ENCODE measurements at places on chromosomes 5 and 9. TPM values are rescaled to one million over a fixed set of nuclear protein-coding genes. Genes with fewer than 3 reads are reported as not detected.

DNA sequence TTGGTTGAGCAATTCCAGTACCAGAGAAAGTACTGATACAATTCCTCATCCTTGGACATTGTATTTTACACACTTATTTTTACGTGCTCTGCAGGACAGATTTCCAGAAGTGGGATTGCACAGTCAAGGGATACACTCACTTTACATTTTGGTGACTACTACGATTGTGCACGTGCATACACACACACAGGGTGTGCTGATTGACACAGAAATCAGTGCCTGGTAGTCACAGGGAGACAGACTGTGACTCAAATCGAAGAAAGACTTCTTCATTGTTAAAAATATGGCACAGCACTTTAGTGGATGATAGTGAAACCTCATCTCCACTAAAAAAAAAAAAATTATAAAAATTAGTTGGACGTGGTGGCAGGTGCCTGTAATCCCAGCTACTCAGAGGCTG lies 1.5 kb downstream of the GARIN3 start:
- no peak for DNase-seq

Gene ABCA1
- 2.0 TPM for total RNA-seq

- DNase-seq, result no peak
Measured at GRCh38 chr5:14574096-14574495, 7.5 kb upstream of the OTULINL start.

DNA sequence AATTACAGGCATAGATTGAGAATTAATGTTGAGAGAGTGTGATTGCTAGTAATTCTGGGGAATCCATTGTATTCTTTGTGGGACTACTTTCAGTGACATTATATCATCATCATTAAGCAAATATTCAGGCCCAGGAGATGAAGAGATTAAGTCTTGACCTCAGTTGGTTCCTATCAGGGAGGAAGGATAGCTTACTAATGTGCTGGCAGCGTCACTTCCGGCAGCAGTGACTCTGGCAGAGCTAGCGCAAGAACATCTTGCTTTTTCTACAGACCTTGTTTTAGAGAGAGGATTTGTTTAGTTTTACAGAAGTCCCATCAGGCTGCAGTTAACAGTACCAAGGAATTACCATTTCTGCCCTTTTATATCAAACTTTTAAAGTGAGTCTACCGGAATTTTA lies 20.3 kb downstream of the OSTF1 start:
- DNase-seq, result no peak

Gene MELK
- 48.1 TPM for total RNA-seq

- no peak for DNase-seq
Measured at GRCh38 chr9:132156262-132156661, 5.6 kb upstream of the NTNG2 start.

Gene SPDL1
- total RNA-seq, result 35.0 TPM

GRCh38 chr5:9192266-9192665 lies 353.6 kb downstream of the SEMA5A start:
- DNase-seq, result no peak

- DNase-seq, result no peak
Measured at GRCh38 chr9:18689921-18690320, 216.0 kb downstream of the ADAMTSL1 start.

Gene G3BP1
- 178 TPM for total RNA-seq

GRCh38 chr5:172973127-172973916 lies 10.2 kb upstream of the ATP6V0E1 start:
- no peak for DNase-seq

DNA sequence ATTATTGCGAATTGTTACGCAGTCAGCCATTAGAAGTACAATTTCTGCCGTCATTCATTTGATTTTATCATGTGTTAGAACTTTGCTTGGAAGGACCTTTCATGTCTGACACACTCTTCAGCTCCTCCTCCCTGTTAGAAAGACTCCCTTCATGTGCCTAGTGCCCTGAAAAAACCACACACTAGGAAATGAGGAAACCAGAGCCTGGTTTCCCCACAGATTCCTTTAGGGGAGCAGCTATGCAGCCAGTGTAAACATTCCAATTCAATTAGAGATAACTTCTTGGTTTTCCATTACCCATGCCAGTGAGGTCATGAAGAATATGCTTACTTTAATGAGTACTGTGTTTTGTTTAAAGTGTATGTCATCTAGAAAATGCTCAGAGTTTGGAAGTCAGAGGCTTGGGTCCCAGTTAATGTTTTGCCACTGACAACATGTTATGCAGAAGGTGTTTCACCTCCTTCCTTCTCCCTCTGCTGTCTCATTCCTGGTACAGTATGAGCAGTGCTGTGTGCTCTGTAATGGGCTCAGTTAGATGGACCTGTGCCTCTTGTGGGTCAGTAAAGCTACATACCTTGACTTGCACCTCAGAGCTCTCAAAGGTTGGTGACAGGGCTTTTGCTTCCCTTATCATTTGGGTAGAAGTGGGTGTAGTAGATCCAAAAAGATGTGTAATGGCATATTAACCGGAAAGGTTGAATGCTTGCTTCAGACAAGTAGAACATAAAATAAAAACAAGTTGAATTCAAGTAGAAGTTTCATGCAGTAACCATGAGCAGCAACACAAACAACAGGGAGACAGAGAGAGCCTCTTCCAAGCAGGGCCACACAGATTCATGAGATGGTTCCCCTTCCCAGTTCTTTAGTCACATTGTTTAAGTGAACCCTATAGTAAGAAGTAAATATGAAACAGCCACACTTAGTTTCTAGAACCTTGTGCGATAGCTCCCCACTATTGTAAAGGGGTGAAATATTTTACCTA lies 52.6 kb upstream of the TNFAIP8 start:
- no peak for DNase-seq

Gene GPR150
- 1.2 TPM for total RNA-seq

Gene PCDHGA2
- 0.09 TPM for total RNA-seq

GRCh38 chr5:31479706-31480105 lies 52.2 kb downstream of the DROSHA start:
- no peak for DNase-seq

GRCh38 chr9:77910194-77910621 lies 121.4 kb downstream of the GNAQ start:
- no peak for DNase-seq

Gene ADGRV1
- not detected for total RNA-seq

GRCh38 chr5:1246711-1247431 lies 21.7 kb downstream of the SLC6A18 start:
- DNase-seq, result peak; percentile 55

GRCh38 chr9:95993337-95993736 lies 117.8 kb downstream of the ERCC6L2 start:
- no peak for DNase-seq

DNA sequence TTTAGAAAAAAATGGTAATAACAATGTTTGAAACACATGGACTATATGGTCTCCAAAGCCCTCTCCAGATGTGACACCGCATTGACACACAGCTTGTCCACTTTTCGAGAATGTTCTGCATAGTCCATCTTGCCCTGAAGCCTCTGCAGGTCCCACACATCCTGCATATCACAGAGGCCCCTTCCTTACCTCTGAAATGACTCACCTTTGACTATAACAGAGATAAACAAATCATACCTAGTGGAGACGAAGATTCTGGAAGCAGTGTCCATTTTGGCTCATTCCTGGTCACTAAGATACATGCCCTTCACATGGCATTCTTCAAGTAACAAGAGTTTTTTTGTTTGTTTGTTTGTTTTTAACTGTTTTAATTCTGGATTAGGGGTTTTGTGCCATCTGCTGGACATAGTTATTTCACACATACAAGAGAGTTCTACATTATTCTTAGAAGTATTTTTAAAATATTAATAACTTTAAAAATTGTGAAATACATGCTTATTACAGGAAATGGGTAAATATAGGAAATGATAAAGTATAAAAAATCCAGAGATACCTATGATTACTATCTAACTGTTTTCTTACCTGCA lies 5.1 kb downstream of the ARL14EPL start:
- DNase-seq, result no peak

Gene RMI1
- 19.0 TPM for total RNA-seq

GRCh38 chr5:37554405-37554739 lies 175.3 kb downstream of the WDR70 start:
- DNase-seq, result no peak

DNA sequence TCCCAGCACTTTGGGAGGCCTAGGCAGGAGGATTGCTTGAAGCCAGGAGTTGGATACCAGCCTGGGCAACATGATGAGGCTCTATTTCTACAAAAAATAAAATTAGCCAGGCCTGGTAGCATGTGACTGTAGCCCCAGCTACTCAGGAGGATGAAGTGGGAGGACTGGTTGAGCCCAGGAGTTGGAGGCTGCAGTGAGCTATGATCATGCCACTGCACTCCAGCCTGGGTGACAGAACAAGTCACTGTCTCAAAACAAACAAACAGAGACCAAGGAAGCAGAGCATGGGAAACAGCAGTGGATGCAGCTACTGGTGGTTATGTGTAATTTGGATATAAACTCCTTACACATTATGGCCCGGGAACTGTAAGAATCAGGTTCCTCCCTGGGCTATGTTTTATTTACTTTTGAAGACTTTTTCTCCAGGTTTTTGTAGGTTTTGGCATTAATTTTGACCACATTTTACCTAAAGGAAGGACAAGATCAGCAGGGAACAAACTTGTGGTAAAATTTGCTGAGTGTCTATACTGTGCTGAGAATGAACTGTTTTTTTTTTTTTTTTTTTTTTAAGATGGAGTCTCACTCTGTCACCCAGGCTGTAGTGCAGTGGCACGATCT lies 8.3 kb downstream of the KIF2A start:
- no peak for DNase-seq

- no peak for DNase-seq
Measured at GRCh38 chr9:86549920-86550319, 195.7 kb upstream of the TUT7 start.

- DNase-seq, result no peak
Measured at GRCh38 chr5:56301069-56301468, 67.9 kb upstream of the ANKRD55 start.

Gene TOR1B
- total RNA-seq, result 28.6 TPM

GRCh38 chr9:130139251-130139650 lies 33.0 kb upstream of the NCS1 start:
- no peak for DNase-seq

DNA sequence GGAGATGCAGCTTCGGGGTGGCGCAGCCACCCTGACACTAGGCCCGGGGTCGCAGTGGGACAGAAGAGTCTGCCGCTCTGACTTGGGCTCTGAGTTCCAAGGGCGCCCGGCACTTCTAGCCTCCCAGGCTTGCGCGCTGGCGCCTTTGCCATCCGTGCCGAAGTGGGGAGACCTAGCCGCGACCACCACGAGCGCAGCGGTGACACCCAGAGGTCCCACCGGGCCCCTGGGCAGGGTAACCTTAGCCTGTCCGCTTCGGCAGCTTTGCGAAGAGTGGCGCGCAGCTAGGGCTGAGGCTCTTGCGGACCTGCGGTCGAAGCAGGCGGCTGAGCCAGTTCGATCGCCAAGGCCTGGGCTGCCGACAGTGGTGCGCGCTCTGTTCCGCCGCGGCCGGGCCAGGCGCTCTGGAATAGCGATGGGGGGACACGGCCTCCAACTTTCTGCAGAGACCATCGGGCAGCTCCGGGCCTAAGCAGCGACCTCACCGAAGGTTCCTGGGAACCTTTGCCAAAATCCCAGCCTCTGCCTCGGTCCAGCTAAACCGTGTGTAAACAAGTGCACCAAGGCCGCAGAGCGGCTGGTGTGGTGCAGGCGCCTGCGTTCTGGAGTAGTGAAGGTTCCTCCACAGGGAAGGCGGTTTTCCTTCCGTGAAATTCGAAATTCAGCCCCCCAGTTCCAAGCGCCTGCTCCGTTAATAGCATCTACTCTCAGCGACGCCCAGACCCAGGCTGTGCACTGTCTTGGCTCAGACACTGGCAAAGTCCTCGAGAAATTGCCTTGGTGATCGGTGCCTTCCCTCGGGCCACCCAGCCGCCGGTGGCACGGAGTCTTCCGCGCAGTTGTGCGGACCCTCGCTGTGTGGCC lies 7.4 kb downstream of the TLX3 start:
- peak; percentile 43 for DNase-seq

DNA sequence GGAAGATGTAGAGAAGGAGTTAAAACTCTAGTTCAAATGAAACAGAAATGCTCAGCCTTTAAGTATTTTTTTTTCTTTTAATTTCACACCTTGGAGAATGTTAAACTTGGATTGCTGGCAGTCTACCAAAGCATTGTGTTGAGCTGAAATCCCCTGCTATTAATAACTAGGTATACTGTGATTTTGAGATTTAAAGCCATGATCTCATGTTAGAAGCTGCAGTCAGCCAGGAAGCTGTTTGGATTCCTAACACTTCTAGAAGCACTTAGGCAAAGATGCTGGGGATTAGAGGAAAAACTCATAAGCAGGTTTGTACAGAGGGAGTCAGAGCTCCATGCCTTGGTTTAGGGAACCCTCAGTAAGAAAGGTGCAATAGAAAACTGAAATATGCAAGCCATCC lies 141.4 kb downstream of the KIF4B start:
- DNase-seq, result no peak

DNA sequence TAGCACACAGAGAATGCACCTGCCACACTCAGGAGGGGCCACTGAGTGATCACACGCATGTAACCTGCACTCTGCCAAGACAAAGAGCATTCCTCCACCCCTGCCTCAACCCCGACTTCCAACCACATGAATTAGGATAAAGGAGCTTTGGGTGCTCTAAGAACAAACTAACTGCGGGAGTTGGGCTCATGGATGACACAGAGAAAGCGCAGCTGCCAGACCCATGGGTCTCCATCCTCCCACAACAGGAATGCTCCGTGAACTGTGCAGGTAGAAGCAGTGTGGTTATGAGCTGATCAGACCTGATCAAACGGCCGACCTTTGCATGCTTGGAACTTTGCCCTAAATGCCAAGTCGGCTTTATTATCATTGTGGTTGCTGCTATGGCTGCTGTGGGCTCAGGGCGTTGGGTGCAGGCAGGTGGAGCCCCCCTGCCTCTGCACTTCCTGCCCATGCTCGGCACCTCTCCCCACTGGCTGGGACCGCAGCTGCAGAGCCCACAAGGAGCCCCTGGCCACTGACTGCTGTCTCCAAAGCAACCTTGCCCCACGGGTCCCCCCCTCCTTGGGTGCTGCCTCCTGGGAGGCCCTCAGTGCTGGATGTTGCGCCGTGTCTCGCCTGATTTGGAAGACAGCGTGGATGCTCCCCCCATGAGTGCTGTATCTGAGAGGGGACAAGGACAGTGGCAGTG lies 2.6 kb upstream of the SLC6A3 start:
- peak; percentile 41 for DNase-seq

DNA sequence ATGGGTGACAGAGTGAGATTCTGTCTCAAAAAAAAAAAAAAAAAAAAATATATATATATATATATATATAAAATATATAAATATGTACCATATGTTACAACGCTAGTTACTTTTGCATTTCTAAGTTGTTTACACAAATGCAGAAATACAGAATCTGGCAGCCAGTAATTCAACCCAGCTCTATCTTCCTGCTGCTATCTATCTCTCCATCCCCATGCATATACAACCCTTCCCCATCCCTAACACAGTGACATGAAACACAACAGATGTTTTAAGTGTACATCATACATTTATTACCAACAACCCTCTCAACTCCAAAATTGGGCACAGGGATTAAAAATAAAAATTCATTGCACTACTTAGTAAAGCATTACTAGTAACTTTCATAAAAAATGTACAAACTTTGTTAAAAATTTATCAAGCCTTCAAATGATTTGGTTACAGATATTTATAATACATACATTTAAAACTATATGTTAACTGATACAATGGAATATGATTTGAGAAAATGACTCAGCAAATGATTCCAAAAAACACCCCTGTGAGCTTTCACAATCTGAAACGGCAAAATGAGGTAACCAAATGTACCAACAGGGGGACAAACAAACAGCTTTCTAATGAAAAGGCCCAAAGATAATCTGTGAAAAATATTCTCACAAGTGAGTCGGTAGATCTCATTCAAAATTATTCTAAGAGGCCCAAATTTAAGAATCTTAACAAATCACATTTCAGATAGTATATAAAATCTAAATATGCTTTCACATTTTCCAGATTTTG lies 63.8 kb downstream of the RNF38 start:
- DNase-seq, result no peak

Data from activated naive CD8-positive, alpha-beta T cell treated with anti-CD3 and anti-CD28 coated beads, Interleukin-2, amount 10 ng/mL, durations not matched to agents 7 days and 5 days (primary cell).